ENCODE measurements at places on chromosomes 5 and 9.

DNA sequence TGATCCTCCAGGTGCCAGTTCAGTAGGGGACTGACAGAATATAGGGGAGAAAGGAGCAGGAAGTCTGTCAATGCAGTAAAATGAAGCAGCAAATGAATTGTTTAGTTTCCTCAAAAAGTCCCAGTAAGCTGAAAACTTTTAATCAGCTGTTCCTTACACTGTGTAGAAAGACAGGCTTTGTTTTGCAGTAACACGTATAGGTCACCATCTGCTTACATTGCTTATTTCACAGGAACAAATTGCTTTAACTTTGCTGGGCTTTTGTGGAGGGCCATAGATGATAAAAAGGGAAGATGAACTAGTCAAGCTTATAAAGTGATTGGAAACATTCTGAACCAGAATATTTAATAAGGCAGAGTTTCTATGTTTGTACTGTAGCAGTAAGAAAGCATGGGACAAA is 331.3 kb upstream of the RFX3 start:
- no peak for DNase-seq

- no peak for DNase-seq
Measured at GRCh38 chr9:14180960-14181537, 132.9 kb downstream of the NFIB start.

DNA sequence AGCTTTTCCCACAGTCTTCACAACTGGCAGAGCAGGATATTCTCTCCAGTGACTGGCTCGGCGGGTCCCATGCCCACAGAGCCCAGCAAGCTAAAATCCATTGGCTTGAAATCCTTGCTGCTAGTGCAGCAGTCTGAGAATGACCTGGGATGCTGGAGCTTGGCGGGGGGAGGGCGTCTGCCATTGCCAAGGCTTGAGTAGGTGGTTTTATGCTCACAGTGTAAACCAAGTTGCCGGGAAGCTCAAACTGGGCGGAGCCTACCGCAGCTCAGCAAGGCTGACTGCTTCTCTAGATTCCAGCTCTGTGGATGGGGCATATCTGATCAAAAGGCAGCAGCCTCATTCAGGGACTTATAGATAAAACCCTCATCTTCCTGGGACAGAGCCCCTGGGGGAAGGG is 194.1 kb downstream of the CCDC171 start:
- DNase-seq, result no peak

- no peak for DNase-seq
Measured at GRCh38 chr5:172093965-172094364, 87.5 kb upstream of the FBXW11 start.

Data from stimulated activated CD8-positive, alpha-beta memory T cell treated with anti-CD3 and anti-CD28 coated beads, Interleukin-15, amount 100 ng/mL, for 4 hours (primary cell).